Suprapubic skin (tissue), 4 donors: ENCODE measurements at places on chromosomes 6 and 20. TPM values are rescaled to one million over a fixed set of nuclear protein-coding genes. Genes with fewer than 3 reads are reported as not detected.

DNA sequence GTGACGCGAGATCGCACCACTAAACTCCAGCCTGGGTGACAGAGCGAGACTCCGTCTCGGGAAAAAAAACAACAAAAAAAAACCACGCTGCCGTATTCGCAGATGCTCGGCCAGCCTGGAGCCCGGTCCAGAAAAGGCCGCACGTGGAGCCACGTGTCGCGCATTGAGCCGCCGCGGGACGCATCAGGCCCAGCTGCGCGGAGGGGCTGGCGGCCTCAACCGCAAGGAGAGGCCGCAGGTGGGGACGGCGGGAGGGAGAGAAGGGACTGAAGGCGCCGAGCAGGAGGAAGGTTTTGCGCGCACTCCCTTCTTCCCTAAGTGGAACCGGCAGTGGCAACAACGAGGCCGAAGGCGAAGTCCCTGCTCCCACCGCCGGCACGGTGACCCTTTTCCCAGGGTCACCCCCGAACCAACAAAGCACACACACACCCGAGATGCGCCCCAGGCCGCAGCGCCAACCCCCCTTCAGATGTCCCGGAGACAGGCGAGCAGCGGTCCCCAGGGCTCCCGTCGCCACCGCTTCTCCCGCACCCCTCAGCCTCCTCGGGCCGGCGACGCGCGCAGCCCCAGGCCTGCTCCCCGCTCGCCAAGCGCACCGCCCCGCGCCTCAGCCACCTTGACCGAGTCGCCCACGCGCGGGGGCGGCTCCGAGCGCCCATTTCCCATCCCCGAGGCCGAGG is 681 bp downstream of the SYCP2 start:
- peak; percentile 65 for DNase-seq

DNA sequence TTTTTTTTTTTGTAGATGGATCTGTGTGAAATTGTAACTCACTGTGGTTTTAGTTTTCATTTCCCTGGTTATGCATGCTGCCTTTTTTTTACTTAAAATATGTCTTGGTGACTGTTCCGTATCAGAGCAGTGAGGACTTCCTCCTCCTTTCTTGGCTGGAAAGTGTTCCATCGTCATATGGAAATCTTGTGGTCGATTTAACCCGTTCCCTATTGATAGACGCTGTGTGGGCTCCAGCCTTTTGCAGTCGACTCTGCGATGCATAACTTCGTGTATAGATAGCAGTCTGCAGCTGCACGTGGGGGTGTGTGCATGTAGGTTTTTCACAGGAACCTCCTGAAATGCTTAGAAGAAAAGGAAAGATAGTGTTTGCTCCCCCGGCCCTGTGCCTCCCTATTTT is 28.1 kb upstream of the PNPLA1 start:
- DNase-seq = no peak

- no peak for DNase-seq
Observed at GRCh38 chr6:95286874-95287273, 290.5 kb upstream of the MANEA start.

DNA sequence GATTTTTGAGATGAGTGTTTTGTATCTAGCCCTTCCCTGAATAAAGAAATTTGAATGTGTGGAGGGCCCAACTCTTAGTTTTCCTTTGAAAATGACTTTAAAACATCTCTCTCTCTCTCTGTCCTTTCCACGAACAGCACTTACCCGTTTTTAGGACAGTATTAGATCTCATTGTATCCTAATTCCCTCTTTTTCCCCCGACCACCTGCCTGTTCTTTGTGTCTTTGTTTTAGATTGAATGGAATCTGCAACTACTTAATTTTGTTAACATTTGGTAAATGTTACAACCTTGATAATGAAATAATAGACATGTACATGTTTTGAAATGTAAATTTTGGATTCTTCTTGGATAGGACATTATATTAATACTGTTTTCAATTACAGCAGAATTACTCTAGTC is 3.1 kb downstream of the DSP start:
- no peak for DNase-seq

DNA sequence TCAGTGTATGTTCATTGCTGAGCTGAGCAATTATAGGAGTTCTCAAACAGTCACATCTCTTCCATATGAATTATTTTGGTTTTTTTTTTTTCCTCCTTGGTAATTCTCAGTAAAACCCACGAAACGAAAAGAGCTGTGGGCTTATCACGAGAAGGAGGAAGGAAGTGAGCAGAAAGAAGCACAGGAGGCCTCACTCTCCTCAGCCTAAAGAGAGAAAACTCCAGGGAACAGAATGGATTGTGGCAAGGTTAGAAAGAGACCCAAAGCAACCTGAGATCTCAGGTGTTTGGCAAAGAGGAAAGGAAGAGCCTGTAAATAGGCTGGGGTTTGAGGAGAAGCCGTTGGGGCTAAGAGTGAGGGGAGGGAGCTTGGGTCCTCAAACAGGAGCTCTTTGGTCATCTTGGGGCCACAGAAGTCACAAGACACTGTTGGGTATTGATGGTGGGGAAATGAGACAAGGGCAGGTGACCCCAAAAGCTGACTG is 67.8 kb upstream of the CITED2 start:
- DNase-seq = no peak

DCDC2 gene
- 0.16 TPM for total RNA-seq

C6orf141 gene
- total RNA-seq = 8.7 TPM

JPH2 gene
- total RNA-seq = 3.8 TPM

RCAN2 gene
- 15.3 TPM for total RNA-seq
